ENCODE measurements at places on chromosomes 1 and 21.

GRCh38 chr1:97906567-97907241 is 14.1 kb downstream of the DPYD start:
- DNase-seq: no peak

DNA sequence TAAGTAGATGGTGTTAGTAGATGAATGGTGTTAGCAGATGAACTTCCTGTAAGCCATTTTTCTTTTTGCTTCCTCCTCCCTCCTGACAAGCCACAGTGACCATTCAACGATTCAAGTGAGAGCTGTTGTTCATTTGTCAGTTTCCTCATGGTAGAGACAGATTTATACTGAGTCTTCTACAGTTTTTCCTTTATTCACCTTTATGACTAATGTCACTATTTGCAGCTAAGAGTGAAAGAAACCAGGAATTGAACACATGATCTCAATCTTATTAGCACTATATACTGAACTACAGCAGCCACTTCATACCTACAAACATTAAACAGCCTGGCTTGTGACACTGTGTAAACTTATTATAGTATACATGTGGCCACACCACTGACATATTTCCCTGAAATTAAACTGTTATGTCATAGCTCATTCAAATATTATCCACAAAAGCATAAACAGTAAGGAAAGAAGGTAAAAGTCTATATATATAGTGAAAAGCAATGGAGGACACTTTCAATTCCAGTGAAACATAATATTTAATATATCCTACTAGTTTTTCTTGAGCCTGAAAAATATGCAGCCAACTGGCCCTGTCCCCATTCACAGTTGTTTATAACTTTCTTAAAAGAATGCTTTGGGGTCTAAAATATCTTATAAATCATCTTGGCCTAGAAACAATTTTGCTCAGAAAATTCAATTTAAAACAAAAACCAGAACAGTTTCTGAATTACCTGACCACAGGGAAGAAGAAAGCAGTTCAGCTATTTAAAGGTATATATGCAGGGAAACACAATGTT is 566.9 kb upstream of the ZRANB2 start:
- DNase-seq: no peak

- DNase-seq: no peak
These were observed 45.8 kb upstream of the C1orf21 start for GRCh38 chr1:184340984-184341383.

DNA sequence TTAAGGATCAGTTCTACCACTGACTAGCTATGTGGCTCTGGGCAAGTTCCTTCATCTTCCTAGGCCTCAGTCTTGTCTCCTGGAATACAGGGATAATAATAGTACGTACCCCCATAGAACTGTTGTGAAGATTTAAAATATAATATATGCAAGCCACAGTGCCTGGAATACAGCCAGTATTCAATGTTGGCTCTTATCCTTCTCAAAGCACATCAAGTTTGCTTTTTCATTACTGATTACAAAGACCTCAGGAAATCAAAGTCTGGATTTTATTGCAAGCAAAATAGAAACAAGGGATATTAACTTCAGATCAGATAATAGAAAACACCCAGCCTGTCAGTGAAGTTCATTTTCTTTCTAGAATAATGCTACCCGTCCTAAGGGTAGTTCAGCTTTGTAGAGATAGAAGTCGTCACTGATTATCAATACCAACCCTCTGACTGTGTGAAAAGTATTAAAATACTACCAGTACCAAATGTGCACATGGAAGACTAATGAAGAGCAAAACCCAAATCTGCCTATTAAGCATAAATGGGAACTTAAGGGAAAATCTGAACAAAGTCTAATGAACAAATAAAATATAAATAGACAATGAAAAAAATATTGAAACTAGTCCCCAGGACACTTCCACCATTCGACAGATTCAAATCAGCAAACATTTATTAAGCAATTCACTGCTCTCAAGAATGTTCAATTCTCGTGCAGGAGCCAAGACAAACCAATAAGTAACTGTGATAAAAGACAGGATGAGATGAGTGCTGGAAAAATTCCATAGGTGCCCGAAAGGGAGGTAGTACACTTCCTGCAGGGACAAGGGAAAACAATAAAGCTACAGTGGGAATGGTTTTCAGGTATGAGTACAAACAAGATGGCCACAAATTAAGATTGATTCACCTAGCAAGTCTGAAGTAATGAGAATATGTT is 206.2 kb downstream of the SMYD3 start:
- DNase-seq: no peak

DNA sequence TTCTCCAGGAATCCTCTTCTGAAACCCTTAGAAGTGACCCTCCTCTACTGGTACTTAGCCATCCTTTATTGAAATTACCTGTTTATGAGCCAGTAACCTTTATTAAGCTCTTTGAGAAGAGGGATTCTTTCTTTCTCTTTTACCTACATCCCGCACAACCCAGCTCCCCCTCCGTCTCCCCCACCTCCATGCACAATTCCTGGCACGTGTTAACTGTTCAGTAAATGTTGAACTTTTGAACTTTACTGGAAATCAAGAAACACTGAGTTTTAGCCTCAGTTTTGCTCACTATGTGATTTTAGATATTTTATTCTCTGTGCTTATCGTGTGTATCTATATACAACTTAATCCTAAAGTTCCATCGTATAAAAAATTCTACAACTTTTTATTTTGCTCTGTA is 1.8 kb downstream of the TMED5 start:
- no peak for DNase-seq

DNA sequence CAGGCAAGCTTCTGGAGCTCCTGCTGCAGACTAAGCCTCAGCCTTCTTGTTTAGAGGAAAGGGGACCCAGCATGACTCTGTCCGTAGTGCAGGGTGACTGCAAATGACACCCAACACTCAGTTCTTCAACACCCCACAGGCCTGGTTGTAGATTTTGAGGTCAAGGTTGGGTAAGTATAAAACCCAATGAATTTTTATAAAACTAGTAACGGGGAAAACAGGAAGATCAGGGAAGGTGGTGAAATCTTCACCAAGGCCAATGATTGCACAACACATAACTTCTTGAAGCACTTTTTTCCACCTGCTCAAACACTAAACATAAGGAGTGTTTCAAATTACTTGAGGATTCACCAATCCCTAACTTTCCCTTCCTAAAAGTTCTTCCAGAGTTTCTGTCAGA is 89.4 kb upstream of the JAK1 start:
- DNase-seq: no peak

DNA sequence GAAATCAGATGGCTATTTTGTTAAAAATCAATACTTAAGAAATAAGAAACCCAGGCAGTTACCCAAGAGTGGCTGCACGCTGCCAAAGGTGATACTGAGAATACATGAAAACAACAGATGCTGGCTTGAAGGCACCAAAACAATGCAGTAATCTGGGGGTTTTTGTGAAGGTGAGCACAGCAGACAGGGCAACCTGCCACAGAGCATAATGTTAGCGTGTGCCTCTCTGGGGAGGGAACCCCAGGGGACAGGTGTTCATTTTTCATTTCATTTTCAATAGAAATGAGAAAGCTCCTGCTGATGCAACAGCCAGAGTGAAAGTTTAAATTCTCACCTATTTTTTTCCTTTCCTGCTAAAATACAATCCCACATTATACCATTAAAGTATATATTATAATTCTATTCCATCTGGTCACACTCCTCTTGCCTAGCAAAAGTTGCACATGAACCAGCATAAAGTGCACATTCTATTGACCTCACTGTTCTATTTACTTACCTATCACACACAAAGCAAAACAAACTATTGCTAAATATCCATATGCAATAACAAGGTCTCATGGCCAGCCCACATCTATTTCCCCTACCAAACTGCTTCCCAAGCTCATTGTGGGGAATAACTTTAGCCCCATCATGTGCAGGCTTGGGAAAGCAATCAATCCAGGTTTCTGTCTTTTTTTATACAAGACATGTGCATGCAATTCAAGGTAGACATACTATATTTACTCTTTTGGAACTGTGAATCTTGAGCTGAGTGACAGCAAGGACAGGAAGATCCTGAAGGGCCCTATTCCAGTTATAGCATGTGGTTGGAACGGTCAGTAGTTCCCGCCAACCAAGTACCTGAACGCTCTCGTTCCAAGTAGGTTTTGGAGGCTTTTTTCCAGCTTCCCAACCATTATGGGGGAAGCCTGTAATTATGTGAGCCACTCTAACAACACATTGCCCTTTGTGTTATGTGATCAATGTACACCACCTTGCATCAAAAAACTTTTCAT is 173.6 kb downstream of the RERE start:
- DNase-seq: no peak

DNA sequence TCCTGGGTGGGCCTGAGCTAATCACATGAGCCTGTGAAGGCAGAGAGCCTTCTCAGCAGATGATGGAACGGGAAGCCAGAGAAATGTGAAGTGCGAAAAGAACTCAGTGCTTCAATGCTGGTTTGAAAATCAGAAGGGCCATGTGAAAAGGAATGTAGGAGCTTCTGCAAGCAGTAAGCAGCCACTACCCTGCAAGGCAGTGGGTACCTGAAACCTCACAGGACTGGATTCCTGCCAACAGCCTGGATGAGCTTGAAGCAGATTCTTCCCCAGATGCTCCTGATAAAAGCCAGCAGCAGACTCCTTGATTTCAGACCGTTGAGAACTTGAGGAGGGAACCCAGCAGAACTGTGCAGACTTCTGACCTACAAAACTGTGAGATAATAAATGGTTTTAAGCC is 158.6 kb downstream of the SYT2 start:
- no peak for DNase-seq

Data from NCI-H1417 treated with DMSO at 0.1 percent for 48 hours (cell line).